HCT116 (cell line): ENCODE measurements at places on chromosomes 5 and 9.
A peak's percentile ranks its signal among the peaks of the same experiment; 100 is the strongest.

DNA sequence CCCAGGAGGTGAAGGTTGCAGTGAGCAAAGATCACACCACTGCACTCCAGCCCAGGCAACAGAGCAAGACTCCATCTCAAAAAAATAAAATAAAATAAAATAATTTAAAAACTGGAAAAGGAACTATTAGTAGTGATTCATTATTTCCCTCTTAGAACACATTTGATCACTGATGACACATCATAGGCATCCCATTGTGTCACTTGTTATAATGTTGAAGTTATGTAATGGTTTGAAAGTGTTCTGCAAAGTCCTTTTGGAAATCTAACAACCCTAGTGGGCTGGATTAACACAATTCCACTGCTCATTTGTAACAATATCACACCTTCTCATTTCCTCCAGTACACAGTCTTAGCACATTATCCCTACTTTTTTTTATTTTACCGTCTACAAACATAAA lies 81.8 kb upstream of the LMNB1 start:
- no peak for DNase-seq

DNA sequence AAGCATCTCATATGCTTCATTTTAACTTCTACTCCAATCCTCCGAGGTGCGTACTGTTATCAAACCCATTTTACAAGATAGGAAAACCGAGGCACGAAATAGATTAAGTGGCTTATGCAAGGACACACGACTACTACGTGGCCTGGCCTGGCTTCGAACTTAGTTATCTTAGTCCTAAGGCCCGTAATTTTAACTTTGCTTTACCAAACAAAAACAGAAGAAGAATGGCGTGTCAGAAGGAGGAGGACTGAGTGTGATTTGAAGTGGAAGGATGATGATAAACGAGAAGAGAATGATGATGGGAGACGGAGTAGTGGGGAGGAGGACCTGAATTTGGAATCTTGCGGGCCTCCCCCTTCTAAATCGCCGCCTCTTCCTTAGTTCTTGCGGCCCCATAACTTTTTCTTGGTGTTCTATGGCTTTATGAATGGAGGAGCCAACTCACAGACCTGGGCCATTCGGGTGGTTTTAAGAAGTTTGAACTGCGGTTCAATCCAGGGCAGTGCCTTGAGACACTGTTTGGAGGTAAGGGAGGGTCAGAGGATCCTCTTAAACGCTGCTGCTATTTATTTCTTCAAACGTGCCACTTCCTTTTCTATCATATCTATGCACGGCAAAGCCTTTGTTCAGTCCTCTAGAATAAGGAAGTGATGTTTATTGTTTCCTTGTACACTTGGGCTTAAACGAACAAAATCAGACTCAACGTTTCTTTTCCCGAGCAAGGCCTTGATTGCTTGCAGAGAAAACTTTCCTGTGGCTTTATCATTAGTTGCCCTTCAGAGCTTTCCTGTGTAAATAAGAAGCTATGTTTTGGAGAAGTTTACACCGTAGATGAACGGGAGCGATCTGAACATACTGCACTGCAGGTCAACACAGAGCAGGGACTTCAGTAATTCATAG lies 795 bp downstream of the CNOT8 start:
- DNase-seq = no peak

- no peak for DNase-seq
Measured at GRCh38 chr5:179915406-179915935, 7.8 kb upstream of the TBC1D9B start.

GRCh38 chr5:168304349-168304748 lies 12.9 kb downstream of the WWC1 start:
- no peak for DNase-seq

DNA sequence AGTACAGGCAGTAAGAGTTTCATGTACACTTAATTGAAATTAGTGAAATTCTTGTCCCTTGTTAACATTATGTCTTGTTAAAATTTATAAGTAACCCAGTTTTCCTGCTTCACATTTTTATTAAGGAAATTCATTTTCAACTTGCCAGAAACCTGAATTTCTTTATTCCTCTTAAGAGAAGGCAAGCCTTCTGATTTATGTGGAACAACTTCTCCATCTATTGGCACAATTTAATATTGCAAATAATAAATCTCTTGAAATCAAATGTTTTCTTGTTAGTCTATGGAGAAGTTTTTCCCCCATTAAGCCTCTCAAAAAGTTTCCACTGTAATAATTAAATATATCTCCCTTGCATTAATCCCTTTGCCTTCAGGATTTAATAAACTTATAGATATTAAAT lies 33.8 kb upstream of the ACO1 start:
- peak; percentile 10 for DNase-seq

DNA sequence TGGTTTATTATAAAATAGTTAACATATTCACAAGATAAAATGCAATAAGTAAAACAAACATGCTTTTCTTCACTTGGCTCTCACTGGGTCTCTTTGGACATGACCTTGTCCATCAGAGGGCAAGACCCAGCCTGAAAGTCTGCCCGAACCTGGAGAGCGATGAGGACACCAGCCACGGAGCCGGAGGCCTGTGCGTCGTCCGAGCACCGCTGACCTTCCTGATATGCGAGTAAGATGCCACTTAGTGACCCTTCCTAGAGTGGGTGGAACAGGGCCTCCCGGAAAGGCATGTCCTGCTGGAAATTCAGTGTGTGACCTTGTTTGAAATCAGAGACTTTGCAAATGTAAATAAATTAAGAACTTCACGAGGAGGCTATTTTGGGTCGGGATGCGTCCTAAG lies 52.9 kb downstream of the IRX2 start:
- no peak for DNase-seq

DNA sequence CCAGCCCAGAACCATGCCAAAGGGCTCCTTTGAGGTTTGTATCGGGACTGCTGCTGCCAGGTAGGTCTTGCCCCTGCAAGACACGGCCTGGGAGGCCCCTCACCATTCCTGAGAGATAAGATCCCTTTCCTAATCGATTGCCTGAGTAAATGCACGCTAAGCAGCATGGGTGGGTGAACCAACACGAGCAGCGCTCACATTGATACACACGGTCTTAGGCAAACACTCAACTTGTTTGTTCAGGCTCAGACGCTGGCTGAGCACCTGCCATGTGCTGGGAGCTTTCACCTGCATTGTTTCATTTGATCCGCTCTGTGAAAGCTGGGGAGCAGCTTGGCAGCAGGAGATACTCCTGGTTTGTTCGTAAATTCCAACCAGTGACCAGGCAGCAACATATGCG lies 76.9 kb upstream of the NEURL1B start:
- DNase-seq = no peak

GRCh38 chr9:23850242-23850689 lies 24.2 kb upstream of the ELAVL2 start:
- no peak for DNase-seq
